ENCODE measurements at places on chromosomes 16 and 17.

DNA sequence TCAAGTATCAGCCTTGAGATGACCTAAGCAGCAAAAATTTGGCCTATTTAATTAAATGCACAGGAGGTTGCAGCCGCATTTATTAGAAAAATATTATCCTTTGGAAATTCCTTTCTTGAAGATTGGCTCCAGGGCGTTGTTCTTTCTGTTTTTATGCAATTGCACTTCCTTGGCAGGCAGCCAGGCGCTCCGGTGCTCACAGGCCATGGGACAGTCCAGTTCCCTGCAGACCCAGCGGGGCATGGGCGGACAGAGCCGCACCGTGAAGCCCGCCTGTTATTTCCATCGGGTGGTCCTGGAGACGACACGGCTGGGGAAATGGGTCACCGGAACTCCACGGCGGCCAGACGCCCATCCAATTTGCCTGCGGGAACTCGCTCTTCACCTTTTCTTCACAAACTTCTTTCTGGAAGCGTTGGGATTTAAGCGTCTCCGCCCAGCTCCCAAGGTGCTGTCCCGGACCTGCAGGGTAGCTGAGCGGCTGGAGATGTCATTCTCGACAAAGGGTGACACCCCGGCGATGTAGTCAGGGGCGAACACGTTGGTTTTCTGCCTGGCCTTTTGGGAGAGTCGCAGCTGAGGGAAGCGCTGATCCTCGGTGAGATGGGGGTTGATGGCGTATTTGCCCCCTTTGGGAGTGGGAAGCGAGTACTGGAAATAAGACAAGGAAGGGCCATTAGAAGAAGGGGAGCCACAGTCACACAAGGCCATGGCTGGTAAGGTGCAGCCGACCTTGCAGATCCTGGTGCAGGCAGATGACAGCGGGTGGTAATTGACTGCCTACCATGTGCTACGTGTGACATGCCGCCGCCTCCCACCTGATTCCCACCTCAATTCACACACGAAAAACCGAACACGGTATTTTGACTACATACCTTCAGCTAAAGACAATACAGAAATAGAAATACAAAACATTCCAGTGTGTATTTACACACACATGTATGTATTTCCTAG lies 12.5 kb downstream of the NOB1 start:
- no peak for DNase-seq

GRCh38 chr16:17467923-17468540 lies 2.7 kb downstream of the XYLT1 start:
- no peak for DNase-seq

DNA sequence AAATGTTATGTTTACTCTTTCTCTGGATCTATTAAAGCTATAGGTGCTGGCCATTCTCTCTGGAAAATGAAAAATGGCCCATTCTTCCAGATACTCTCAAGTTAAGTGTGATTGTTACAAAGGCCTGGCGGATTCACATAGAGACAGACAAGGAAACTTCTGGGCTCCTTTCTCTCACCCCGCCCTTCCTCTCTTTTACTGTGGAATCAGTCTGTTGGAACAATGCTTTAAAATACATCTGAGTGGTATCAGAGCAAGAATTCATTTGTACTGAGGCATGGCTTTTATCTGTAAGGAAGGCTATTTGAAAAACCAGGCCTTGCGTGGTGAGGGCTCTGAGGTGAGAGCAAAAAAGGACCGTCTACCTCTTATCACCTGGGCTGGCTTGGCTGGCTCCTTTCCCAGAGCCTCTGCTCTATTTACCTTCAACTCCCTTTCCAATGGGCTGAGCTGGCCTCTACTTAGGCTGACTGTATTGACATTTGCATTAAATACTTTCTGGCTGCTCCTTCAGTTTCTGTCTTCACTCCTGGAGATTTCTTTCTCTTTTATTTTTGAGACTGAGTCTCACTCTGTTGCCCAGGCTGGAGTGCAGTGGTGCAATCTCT lies 274.0 kb downstream of the PHKB start:
- DNase-seq = no peak

- peak; percentile 88 for DNase-seq
Observed at GRCh38 chr17:81393684-81394376, 1.4 kb upstream of the BAHCC1 start.

DNA sequence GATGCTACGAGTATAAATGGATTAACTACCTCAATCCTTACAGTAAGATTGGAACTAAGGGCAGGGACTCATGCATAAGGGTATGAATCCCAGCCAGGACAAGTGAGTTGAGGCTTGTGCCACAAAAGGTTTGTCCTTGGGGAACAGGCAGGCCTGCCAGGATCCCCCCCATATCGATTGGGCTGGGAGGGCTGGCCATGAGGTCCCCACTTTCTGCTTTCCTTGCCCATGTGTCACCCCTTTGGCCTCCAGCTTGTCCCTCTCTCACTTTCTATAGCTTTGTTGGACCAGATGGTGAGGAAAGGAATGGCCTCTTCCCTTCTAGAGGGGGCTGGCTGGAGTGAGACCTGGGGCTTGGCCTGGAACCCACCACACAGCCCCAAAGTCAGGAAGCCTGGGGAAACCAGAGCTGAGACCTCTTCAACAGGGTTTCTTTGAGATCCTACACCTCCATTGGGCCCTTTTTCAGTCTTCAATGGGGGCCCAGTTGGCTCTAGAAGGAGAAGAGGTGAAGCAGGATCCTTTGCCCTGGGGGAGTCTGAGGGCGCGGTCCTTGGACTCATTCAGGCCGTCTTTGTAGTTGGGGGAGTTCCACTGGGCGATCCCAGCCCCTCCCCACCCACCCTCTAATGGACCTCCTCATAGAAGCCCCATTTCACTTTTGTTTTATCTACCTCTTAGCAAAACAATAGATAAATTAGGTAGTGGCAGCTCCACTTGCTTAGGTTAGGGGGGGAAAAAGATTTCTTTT lies 57.3 kb downstream of the IGF2BP1 start:
- no peak for DNase-seq

DNA sequence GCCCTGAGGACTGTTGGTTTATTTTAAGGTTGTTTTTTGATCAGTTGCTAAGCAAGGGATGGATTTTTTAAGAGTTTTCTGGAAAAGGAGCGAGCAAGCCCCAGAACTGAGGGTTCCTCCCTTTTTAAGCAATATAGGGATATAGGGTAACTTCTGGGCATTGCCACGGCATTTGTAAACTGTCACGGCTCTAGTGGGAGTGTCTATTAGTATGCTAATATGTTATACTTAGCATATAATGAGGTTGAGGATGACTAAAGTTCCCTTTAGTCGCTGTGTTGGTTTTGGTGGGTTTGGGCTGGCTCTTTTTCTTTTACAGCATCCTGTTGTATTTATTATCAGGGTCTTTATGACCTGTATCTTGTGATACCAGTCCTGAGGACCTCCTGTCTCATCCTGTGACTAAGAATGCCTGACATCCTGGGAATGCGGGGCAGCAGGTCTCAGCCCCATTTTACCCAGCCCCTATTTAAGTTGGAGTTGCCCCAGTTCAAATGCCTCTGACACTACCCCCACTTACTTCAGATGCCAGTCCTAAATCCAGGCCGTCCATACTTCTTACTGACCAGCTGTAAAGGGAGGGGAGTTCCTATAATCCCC lies 59.4 kb downstream of the MFSD11 start:
- DNase-seq = no peak

DNA sequence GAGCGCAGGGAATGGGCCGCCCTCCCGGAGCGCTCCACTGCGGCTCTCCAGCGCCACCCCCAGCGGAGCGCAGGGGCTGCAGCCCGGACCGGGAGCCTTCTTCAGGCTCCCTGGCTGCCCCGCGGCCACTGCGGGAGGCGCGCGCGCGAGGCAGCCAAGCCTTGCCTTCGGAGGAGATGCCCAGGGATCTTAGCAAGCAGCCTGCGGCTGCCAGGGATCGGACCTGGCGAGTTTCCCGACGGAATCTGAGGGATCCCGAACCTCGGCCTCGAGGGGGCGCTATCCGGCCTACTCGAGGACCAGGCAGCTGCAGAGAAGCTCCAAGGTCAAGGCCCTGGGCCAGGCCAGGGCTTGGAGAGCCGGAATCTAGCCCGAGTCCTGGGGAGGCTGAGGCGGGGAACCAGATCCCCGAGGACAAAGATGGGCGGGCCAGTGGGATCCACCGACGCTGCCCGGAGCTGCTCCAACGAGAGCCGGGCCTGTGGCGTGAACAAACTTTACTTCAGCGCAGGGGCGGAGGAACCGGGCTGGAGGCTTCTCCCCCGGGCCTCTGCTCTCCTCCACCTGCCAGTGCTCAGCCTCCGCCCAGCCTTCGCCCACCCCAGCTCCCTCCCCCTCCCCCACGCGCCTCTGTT lies at the start of gene IRX6:
TSS of gene IRX6 (plus strand) at position 567 of the 635 bp plus-strand sequence. CDS start 889 bp downstream, outside the sequence.
- no peak for DNase-seq

DNA sequence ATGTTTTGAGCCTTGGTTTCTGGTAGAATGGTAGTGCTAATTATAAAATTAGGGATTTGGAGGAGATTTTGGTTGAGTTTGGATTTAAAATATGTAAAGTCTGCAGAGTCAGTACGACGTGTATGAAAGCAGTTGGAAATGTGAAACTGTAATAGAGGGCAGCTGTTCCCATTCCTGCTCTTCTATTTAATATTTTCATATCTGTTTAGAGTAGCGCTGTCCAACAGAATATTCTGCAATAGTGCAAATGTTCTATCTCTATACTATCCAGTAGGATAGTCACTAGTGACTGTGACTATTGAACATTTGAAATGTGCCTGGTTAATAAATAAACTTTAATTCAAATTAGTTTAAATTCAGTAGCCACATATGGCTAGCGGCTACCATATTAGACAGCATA lies 443.4 kb upstream of the SOX9 start:
- no peak for DNase-seq

DNA sequence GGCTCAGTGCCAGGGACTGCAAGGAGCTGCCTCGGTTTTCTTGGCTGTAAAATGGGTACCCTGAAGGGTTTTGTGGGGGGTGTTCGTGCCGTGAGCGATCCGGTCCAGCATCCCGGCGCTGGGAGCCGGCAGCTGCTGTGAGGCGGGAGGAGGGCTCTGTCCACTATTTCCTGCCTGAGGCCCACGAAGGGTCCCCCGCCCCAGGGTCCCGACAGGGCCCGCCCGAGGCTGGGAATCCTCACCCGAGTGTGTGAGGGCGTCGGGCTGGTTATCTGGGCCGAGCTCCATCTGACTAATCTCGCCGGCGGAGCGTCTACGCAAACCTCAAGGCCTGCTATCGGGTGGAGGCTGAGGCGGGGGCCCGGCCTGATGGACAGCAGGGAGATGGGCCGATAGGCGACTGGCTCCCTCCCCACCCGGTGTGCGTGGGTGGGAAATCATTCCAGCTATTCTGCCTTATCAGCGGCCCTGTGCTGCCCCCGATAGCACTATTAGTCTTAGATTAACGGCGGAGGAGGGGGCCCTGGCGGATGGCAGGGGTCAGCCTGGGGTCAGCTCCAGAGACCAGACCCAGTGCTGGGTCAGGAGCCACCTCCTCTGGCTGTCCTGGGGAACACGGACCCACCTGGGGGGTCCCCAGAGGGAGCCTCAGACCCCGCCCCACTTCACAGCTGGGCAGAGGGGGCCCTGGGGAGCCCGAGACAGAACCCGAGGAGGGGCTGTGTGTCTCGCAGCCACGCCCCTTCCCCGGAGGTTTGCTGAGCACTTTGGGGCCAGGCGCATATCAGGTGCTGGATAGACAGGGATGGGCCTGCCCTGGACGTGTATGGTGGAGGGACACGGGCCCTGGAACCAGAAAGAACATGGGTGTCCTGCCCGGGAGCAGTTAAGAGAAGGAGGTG lies 44.7 kb downstream of the ZFPM1 start:
- DNase-seq = no peak

DNA sequence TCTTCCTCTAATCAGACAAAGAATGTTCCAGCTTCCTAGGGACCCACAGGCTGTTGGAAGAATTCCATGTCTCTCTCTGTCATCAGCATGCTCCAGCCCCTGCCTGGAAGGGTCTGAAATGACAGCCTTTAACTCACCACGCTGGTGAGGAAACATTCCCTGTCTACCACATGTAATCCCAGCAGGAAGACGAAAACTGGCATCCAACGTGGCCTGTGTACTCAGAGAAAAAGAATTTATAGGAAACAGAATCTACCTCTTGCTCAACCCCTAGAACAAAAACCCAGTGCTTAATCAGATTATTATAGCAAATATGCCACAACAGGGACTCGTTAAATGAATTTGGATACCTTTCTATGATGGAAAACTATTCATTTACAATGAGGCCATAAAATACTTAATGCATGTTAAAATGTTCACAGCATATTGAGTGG lies 147.3 kb upstream of the FOXF1 start:
- no peak for DNase-seq

DNA sequence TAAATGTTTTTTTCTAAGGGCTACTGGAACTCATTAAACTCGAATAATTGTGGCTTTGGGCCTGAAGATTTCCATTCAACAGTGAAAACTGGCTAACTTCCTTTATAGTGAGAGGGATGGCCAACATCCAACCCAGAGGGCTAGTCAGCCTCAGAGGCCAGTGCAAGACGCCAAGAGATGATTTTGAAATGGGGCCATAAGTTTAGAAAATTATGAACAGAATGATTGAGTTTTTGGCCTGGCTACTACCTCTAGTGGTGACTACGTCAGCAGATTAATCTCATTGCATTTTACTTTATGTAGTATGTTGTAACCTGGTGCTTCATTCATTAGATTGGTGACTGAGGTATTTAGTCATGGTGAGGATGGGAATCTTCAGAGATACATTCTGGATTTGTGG lies 28.4 kb downstream of the HAPSTR1 start:
- DNase-seq = no peak

DNA sequence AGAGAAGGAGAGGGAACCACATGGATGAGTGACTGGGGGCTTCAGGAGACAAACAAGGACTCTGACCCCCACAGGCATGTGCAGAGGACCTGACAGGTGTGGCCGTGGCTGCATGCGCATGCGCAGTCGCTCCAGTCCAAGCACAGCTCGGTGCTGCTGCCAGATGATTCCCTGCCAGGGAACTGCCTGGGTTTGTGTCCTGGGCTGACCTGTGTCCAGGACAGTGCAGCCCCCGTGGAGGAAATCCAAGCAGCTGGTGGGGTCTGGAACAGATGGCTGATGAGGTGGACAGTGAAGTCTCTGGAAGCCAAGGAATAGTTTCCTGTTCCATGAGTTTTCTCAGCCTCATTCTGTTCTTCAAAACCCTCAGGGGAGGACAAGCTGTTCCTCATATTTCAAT lies 27.3 kb downstream of the LASP1 start:
- no peak for DNase-seq

DNA sequence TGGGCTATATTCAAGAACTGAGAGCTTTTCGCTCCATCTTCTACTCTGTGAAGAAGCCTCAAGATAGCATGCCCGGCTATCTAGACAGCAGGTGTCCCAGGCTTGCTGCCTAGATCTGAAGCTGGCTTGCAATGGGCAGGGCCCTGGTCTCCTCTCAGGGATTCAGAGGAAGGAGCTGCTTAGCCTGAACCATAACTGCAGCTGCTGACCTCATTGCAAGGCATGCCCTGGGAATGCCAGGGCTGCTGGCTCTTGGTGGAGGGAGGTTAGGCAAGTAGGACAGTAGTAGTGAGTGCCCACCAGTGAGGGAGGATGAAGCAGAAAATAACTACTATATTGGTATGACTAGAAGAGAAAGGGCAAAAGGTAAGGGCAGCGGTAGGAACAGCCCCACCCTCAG lies 21.3 kb upstream of the SLC35B1 start:
- no peak for DNase-seq

- DNase-seq = no peak
Observed at GRCh38 chr17:66281661-66282369, 20.6 kb upstream of the PRKCA start.

GRCh38 chr16:10662212-10662611 lies 32.5 kb downstream of the TEKT5 start:
- DNase-seq = no peak

GRCh38 chr17:7744416-7744815 lies 26.9 kb downstream of the DNAH2 start:
- no peak for DNase-seq
